ENCODE measurements at places on chromosomes 12 and 14.
A peak's percentile ranks its signal among the peaks of the same experiment; 100 is the strongest.

DNA sequence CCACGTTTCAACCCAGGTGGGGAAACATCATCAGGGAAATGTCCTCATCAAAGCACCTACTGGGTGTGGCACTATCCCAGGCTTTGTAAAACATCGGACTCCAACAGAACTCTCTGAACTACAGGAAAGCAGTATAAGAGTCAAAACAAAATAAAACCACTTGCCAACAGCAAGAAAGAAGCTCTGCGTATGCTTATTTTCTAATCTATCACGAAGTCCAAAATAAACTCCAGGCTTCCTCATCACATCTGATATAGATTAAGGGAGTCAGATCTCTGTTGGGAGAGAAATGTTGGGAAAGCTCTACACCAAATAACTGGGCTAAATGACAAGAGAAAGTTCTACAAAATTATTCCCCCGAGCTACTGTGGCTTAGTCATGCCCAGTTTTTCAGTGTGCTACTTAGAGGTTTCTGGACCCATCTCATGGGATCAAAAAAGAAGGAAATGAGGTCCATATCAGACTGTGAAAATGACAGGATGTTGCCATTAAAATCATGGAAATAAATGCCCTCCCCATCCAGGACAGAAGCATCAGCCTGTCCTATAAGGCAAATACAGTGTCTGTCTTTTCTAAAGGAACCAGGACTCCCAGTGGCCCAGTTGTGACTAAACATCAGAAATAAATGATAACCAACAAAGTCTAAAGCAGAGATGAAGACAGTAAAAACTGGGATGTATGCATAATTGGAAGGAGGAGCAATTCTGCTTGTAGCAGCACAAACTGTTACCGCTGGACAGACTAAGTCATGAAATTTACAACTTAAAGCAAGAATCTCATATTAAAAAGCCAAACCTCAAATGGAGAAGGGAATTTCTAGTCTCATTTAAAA, 149.5 kb downstream of the STXBP6 start:
- DNase-seq: no peak

DNA sequence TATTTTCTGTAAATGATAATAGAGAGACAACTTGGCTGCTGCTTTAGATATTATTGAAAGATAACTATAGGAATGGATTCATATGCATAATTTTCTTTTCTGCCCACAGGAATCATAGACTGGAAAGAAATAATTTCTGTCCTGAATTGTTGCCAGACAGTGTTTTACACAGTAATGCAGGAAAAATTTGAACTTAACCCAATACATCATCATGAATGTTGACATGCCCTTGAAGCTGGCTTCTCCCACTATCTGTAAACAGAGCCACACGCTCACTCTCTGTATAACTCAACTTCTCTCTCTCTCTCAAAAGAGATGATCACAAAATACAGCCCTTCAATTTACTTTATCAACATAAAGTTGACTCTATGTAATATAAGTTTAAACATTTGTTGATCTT, 56.6 kb downstream of the PAX9 start:
- DNase-seq: no peak

- no peak for DNase-seq
Measured at GRCh38 chr14:72479461-72479931, 414.4 kb downstream of the DPF3 start.

- DNase-seq: no peak
Measured at GRCh38 chr14:76923431-76924370, 97.5 kb downstream of the LRRC74A start.

GRCh38 chr12:120738252-120739030, 12.8 kb downstream of the ACADS start:
- DNase-seq: peak; percentile 42

DNA sequence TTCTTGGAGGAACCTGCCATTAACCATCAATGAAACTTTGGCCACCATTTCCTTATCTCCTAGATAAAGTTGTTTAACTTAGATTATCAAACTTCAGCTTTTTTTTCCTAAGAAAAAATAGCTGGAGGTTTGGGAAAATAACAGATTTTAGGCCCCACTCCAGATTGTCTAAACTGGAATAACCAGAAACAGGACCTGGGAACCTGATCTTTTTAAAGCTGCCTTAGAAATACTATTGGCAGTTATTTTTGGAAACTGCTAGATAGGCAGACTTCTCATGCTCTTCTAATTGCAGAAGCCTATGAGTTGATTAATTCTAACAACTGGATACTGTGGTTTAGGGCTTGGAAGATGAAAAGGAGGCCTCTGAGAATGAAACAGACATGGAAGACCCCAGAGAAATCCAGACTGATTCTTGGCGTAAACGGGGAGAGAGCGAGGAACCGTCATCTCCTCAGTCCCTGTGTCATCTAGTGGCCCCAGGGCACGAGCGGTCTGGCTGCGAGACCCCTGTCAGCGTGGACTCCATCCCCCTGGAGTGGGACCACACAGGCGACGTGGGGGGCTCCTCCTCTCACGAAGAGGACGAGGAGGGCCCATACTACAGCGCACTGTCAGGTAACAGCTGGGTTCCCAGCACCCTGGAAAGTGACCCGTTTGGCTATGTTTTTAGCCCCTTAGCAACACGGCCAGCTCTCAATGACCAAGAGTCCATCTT, 80.2 kb downstream of the ESR2 start:
- no peak for DNase-seq

GRCh38 chr12:121513464-121514183, 67.2 kb downstream of the KDM2B start:
- no peak for DNase-seq

GRCh38 chr12:78797196-78797931, 67.2 kb upstream of the SYT1 start:
- DNase-seq: no peak

DNA sequence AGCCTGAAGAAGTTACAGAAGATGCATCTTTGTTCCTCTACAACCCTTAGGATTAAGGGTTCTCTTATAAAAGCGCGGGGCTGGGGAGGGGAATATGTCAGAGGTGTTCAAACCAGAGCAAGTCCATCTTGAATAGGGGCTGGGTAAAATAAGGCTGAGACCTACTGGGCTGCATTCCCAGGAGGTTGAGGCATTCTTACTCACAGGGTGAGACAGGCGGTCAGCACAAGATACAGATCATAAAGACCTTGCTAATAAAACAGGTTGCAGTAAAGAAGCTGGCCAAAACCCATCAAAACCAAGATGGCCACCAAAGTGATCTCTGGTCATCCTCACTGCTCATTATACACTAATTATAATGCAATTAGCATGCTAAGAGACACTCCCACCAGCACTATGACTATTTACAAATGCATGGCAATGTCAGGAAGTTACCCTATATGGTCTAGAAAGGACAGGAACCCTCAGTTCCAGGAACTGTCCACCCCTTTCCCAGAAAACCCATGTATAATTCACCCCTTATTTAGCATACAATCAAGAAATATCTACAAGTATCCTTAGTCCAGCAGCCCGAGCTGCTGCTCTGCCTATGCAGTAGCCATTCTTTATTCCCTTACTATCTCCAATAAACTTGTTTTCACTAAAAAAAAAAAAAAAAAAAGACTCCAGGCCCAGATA, 108.1 kb upstream of the FOXN3 start:
- DNase-seq: no peak

DNA sequence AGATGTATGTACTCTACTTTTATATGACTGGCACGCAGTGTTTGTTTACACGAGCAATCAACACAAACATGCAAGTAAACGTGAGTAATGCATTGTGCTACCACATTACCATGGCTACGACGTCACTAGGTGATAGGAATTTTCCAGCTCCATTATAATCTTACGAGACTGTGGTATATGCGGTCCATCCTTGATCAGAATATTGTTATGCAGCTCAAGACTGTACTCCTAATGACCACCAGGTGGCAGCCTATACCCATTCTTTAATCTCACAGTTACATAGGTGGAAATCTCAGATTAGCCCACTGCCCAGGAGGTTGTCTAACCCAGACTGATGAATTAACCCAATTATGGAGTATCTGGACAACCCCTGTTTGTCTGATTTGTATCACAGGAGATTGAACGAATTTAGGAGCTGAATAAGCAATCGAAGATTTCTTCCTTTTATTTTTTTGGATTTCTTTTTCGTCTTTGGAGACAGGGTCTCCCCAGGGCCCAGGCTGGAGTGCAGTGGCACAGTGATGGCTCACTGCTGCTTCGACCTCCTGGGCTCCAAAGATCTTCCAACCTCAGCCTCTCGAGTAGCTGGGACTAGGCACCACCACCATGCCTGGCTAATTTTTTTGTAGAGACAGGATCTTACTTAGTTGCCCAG, 8.7 kb upstream of the TESPA1 start:
- DNase-seq: no peak

DNA sequence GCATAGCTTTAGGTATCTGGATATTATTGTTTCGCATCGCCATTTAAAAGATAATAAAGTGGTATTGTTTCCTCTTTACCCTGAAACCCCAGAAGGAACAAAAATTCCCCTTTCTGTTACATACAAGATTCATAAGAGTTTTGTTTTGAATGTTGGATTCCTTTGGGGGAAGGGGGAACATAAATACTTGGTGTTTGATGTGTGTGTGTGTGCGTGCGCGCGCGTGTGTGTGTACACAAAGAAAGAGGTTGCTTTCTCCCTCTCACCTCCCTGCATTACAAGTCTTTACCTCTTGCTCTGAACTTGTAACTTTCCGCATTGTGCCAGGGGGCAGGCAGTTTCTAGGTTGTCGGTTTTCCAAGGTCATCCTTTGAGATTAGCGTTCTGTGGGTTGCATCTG, 76.4 kb downstream of the GPATCH2L start:
- no peak for DNase-seq

DNA sequence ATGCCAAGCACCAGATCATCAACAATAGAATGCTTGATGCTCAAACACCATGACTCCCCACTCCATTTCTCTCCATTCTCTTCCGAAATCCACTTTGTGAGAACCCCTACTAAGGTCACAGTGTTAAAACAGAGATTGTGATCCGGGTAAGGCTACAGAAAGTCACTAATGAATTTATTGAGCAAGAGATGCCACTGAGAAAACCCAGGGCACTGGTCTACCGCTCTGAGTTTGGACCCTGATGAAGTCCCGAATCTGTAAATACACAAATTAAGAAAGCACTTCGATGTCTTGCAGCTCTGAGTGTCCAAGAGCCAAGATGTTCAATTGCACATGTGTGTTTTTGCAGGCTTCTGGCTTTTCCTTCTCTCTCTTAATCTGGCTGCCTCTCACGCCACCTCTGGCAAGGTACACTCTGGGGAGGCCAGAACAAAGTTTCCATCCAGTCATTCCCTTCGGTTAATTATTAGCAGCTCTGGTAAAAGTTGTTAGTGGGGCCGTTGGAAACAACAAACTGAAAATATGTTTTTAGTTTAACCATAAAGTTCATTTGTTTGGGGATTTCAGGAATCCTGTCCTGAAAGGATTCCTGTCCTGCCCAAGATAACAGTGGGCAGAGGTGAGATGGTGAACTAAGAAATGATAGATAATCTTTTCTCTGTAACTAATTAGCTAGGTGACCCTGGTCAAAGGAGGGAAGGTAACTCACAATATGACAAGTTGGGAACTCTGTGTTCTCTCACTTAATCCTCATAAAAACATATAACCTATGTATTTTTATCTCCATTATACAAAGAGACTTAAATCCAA, 75.4 kb downstream of the BTG1 start:
- DNase-seq: no peak

DNA sequence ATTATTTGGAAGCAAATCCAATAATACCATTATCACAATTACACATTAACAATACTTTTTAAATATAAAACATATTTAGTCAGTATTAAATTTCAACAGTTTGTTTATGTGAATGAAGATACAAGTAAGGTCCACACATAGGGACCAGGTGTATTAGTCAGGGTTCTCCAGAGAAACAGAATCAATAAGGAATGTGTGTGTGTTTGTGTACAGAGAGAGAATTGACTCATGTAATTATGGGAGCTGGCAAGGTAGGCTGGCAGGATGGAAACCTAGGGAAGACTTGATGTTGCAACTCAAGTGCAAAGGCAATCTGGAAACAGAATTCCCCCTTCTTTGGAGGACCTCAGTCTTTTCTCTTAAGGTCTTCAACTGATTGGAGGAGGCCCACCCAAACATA, 123.2 kb upstream of the OTX2 start:
- DNase-seq: no peak

GRCh38 chr12:77485961-77486854, 344.5 kb upstream of the NAV3 start:
- no peak for DNase-seq

DNA sequence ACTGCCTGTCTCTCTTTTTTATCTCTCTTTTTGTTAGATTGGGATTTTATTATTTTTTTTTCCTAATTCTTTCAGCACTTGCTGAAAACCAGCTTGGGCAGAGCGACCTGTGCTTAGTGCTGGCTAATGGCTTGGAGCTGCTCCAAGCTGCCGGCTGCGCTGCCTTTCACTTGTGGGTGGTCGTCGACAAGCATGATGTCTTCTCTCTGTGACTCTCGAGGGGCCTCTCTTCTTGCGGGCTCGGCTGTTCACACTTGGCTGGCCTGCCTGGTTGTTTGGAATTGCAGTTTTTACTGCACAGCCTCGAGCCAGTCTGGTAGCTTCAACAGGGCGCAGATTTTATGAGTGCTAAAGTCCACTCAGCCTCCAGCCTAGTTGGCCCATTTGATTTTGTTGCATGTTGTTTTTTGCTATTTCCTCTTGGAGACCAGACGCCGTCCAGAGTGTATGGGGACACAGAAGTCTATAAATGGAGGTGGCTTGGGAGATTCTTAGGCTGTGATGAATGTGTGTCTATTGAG, 18.6 kb downstream of the TPCN1 start:
- peak; percentile 79 for DNase-seq

All from left ventricle myocardium superior (tissue), 1 donor.